Activated naive CD4-positive, alpha-beta T cell treated with anti-CD3 and anti-CD28 coated beads, Interleukin-2, amount 50 U/mL, for 72 hours (primary cell): ENCODE measurements at places on chromosomes 2 and 18.

- DNase-seq = no peak
These were observed 1206.0 kb upstream of the ZEB2 start for GRCh38 chr2:145725876-145726275.

- DNase-seq = no peak
These were observed 256.9 kb upstream of the DPP10 start for GRCh38 chr2:114185501-114185900.

- no peak for DNase-seq
These were observed 230.5 kb upstream of the THSD7B start for GRCh38 chr2:136534811-136535210.

DNA sequence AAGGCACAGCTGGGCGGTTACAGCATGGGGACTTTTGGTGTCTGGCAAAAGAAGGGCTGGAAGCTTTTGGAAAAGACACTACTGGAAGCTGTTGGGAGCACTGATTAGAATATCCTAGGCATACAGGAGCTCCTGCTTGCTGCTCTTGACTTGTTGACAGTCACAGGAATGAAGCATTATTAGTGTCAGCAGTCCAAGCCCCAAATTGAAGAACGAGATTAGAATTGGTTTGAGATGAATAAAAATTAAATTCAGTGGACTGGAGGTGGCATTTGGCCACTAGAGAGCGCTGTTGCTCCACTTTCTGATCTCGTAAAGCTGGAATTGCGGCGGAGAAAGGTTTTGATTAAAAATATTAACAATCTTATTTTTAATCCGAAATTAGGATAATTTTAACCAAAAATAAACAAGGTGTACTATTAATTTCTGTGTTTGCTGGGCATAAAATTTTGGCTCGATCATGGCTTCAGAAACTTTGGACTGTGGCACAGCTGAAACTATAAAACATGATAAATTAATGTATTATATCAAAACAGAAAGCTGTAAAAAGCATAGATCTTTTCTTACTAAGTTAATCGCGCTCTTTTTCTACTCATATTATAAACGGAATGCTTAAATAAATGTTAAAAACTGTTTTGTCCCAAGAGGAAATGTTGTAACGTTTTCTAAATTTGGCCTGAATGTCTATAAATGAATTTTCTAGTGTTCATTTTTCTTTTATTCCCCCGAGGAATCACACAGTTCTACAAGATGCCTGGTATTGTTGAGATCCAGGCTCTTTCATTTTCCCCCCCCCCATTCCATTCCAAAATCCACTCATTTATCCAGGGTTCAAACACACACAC, 2.4 kb upstream of the HOXD8 start:
- DNase-seq = peak; percentile 70

GRCh38 chr18:78721981-78722380, 257.6 kb upstream of the SALL3 start:
- DNase-seq = no peak

GRCh38 chr2:27651056-27651455, 12.4 kb downstream of the SUPT7L start:
- DNase-seq = no peak

DNA sequence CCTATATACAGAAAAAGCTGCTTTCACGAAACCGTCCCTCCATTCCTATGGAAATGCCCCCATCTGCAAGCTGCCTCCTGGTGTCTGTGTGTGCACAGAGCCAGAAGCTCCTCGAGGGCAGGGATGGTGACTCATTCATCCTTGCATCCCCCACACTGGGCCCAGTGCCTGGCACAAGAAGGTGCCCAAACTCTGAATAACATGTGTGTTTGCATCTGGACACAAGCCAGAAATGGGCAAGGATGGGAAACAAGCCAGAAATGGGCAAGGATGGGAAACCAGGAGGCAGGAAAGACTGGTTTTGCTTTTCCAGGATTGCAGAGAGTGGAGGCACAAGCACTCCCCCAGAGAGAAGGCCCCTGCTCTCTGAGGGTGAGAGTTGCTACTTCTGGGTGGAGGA, 313.9 kb downstream of the CELF4 start:
- no peak for DNase-seq

GRCh38 chr2:38722271-38723061, 28.7 kb downstream of the SRSF7 start:
- DNase-seq = no peak

GRCh38 chr2:6510532-6510931, 355.2 kb downstream of the CMPK2 start:
- no peak for DNase-seq

GRCh38 chr18:76368976-76369375, 126.1 kb downstream of the ZNF516 start:
- no peak for DNase-seq
